Upper lobe of right lung (tissue), 1 donor: ENCODE measurements at places on chromosomes 11 and 22. TPM values are rescaled to one million over a fixed set of nuclear protein-coding genes. Genes with fewer than 3 reads are reported as not detected.

GRCh38 chr22:19823902-19824211, 30.8 kb downstream of the GNB1L start:
- no peak overlapping the region for H3K4me3 ChIP-seq
- peak; percentile 61 for DNase-seq
- no peaks in the 10 kb centered on the region for H3K36me3 ChIP-seq
- no peak overlapping the region for H3K27ac ChIP-seq

The MYEOV gene
- 0.23 TPM for total RNA-seq

The KRTAP5-1 gene
- total RNA-seq, result not detected

GRCh38 chr22:44605486-44605885, 96.5 kb upstream of the PRR5 start:
- H3K27ac ChIP-seq, result no peak overlapping the region
- no peak for DNase-seq
- H3K4me3 ChIP-seq, result no peak overlapping the region
- peaks cover 14% of the 10 kb centered on the region for H3K27me3 ChIP-seq
- H3K36me3 ChIP-seq, result no peaks in the 10 kb centered on the region

The ANO5 gene
- total RNA-seq, result 5.9 TPM

The DYNC2H1 gene
- 16.2 TPM for total RNA-seq

DNA sequence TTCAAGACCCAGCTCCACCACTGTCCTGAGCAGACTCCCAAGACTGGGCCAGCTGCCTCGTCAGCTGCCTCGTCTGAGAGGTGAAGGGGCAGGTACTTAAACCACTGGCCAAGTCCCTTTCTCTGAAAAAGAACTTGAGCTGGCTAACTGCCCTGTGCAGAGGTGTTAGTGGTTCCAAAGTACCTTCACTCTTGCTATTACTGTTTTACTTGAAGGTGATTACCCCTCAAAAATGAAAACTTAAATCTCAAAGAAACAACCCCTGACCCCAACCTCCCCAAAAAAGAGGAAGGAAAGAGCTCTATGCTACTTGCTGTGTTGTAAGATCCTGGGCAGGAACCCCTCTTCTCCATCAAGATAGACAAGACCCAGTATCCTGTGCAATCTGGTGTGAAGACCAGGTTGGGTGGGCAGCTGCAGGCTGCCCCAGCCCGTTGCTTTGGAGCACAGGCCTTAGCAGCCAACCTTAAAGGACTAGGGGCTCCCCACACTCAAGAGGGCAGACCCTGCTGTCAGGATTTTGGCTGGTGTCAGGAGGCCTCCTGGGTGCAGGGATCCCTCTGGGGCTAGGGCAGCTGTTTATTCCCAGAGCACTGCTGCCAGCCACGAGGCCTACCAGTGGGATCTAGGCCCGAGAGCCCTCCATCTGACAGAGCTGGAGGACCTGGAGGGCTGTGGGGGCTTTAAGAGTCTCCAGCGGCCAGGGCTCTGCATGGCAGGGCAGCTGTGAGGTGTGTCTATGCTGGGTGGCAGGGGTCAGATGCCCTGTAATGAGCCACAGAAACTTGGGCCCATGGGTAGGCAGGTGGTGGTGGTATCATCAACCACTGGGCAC, 13.0 kb downstream of the GUCD1 start:
- peaks cover 67% of the 10 kb centered on the region for H3K36me3 ChIP-seq
- no peak for DNase-seq
- H3K4me1 ChIP-seq, result peaks cover 15% of the 10 kb centered on the region
- no peak overlapping the region for H3K4me3 ChIP-seq
- H3K27me3 ChIP-seq, result no peaks in the 10 kb centered on the region

GRCh38 chr11:124644426-124645280, 22.0 kb downstream of the TBRG1 start:
- H3K27me3 ChIP-seq, result no peaks in the 10 kb centered on the region
- DNase-seq, result peak; percentile 64
- H3K4me3 ChIP-seq, result no peak overlapping the region
- H3K4me1 ChIP-seq, result peaks cover 4% of the 10 kb centered on the region
- H3K36me3 ChIP-seq, result peaks cover 8% of the 10 kb centered on the region

- H3K4me1 ChIP-seq, result peaks cover 4% of the 10 kb centered on the region
- H3K27ac ChIP-seq, result peak overlapping the region; percentile 36
- no peaks in the 10 kb centered on the region for H3K27me3 ChIP-seq
- H3K36me3 ChIP-seq, result peaks cover 29% of the 10 kb centered on the region
- no peak overlapping the region for H3K4me3 ChIP-seq
These were observed 50.9 kb downstream of the ST3GAL4 start for GRCh38 chr11:126406368-126406767.

The MMP12 gene
- 0.75 TPM for total RNA-seq

The UBQLN3 gene
- 0.14 TPM for total RNA-seq

GRCh38 chr11:118610225-118610772, 2.9 kb downstream of the PHLDB1 start:
- peaks cover 21% of the 10 kb centered on the region for H3K4me1 ChIP-seq
- no peak for DNase-seq
- H3K27ac ChIP-seq, result peak overlapping the region; percentile 86
- peak overlapping the region; percentile 55 for H3K4me3 ChIP-seq

The SLC22A25 gene
- total RNA-seq, result not detected

DNA sequence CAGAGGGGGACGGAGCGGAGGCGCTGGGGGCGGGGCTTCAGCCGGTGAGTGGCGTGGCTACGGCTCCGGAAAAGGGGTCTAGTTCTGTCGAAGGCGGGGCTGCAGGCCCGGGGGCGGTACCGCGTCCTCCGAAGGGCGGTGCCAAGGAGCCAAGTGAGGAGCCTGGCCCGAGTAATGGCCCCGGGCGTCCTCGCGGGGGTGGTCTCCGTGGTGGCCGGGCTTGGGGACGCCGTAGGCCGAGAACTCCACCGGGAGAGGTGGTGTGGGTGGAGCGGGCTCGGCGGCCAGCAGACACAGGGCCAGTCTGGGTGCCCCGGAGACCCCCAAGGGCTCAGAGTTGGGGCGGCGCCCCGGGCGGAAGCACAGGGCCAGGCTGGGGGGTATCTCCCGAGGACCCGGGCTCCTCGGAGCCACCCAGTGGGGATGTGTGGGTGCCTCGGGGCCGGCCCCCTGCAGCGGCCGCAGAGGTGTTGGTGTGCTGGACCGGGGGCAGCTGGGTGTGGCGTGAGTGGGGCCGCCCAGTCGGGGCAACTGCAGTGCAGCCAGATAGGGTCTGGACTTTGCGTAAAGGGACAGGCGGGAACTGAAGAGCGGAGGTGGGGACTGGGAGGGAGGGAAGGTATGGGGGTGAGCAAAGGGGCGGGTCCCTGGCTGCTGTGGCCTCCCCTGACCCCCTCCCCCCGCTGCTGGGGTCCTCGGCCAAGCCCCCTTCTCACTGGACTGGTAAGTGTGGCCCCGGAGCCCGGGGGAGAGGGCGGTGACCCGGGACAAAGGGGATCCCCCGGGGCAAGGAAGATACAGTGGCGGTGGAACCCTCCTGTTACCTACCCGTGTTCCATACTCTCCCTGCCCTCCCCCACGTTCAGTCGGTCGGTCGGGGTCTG, 838 bp downstream of the FKBP2 start:
- peaks cover 28% of the 10 kb centered on the region for H3K36me3 ChIP-seq
- H3K27ac ChIP-seq, result peak overlapping the region; percentile 98
- peak overlapping the region; percentile 94 for H3K4me3 ChIP-seq
- peaks cover 41% of the 10 kb centered on the region for H3K4me1 ChIP-seq

DNA sequence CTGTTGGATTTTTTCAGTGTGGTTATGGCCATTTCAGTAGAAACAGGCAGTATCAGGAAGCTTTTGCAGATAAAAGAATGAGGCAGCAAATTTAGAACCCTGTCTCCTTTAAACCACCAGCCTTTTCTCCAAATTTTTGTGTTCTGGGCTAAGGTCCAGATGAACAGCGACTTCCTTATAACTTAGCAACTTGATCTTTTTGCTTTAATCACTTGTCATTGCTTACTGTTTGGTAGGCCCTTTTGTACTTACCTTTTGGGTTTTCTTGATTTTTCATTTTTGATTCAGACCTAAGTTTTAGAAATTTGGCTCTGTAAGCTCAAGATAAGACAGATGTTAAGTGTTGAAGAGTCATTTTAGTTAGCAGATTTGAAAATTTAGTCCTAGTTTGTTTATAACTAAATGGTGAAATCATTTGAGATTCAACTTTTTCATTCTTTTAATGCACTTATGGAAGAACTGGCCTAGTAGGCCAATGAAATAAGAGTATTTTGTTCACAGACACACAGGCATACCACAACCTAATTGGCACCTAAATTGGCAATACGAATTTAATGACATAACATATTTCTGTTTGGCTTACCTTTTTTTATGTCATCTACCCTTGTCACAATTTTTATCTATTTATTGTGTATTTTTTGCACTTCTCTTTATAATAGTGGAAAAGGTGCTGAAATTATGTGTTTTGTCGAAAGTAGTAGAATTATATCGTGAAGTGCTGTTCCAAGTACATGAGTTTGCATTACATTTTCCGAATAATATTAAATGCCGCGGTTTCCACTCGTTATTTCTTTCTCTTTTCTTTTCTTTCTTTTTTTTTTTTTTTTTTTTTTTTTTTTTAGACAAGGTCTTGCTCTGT, 2.1 kb downstream of the RTN3 start:
- no peaks in the 10 kb centered on the region for H3K27me3 ChIP-seq
- no peaks in the 10 kb centered on the region for H3K36me3 ChIP-seq

The SLC1A2 gene
- total RNA-seq, result 2.5 TPM

- H3K27ac ChIP-seq, result peak overlapping the region; percentile 3
- H3K4me3 ChIP-seq, result no peak overlapping the region
- no peaks in the 10 kb centered on the region for H3K27me3 ChIP-seq
- no peaks in the 10 kb centered on the region for H3K36me3 ChIP-seq
- H3K4me1 ChIP-seq, result peaks cover 6% of the 10 kb centered on the region
These were observed 17.6 kb upstream of the AMOTL1 start for GRCh38 chr11:94750319-94751217.

The ST14 gene
- total RNA-seq, result 59.1 TPM

The MYBPC3 gene
- 0.96 TPM for total RNA-seq

The GSTT2B gene
- total RNA-seq, result 9.8 TPM

DNA sequence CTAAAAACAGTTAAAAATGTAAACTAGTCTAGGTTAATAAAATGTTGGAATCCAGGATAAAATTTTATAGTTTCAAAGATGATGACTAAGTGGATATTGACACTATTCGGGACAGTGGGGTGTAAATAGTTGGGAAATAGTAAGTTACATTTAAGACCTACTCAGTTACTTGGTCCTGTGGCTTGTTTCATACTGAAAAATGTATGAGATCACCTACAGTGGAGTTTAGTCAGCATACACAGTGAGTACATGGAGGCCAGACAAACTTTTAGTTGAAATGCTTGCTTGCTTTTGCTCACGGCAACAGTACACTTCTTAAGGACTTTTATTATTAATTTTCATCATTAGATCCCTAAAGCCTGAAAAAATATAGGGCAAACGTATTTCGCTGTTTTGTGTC, 16.1 kb downstream of the TRIM22 start:
- no peak for DNase-seq
- no peak overlapping the region for H3K4me3 ChIP-seq
- no peaks in the 10 kb centered on the region for H3K27me3 ChIP-seq
- H3K4me1 ChIP-seq, result no peaks in the 10 kb centered on the region

The VSTM5 gene
- total RNA-seq, result not detected

The ARVCF gene
- 25.4 TPM for total RNA-seq

GRCh38 chr11:129546266-129546665, 170.6 kb downstream of the BARX2 start:
- no peak for DNase-seq
- H3K27ac ChIP-seq, result no peak overlapping the region
- H3K27me3 ChIP-seq, result no peaks in the 10 kb centered on the region
- no peak overlapping the region for H3K4me3 ChIP-seq
- H3K36me3 ChIP-seq, result no peaks in the 10 kb centered on the region

DNA sequence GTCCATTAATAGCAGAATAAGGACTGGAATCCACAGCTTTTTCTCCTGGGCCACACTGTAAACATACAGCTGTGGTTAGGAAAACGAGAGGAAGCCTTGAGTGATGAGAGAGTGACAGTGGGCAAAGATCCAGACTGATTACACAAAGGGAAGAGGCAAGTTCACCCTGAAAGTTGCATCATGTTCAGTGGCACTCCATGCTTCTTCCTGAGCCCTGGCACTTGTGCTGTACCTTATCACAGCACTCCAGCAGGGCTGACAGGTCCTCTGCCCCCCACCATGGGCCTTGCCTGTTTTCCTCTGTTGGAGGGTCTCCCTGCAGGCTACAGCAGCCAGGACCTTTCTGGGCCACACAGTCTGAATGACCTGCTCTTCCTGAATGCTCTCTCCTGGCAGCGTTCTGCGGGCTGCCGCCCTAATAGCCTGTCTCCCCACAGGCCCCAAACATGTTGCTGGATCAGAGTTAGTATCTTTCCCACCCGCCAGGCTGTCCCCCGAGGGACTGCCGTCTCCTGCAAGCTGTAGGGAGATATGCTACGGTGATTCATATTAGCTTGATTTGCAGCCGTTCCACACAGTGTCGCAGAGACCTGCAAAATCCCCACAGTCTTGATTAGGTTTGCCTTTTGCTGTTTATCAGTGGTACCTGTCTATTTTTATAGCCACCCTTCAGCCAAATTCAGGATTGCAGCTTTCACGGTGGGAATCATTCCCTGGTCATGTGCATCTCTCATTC, 60.2 kb downstream of the NTM start:
- no peaks in the 10 kb centered on the region for H3K27me3 ChIP-seq
- no peak for DNase-seq
- no peak overlapping the region for H3K27ac ChIP-seq
- no peaks in the 10 kb centered on the region for H3K4me1 ChIP-seq
- no peaks in the 10 kb centered on the region for H3K36me3 ChIP-seq
- no peak overlapping the region for H3K4me3 ChIP-seq

DNA sequence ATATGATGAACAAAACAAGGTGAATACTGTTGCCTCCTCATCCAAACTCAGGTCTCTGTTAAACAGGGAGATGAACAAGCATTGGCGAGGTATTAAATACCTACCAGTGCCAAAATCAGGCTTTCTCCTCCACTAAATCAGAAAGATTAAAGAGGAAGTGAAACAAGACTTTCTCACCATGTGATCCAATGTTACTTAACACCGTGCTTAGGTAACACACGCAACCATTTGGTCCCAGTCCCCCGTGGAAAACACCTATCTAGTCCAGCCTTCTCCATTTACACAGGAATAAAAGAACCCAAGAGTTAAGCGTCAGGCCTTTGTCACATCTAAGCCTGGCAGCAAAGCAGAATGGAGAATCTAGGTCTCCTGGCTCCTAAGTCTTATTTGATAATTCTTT, 34.5 kb downstream of the TENM4 start:
- no peak overlapping the region for H3K27ac ChIP-seq
- no peaks in the 10 kb centered on the region for H3K36me3 ChIP-seq
- no peaks in the 10 kb centered on the region for H3K27me3 ChIP-seq
- H3K4me3 ChIP-seq, result no peak overlapping the region
- no peaks in the 10 kb centered on the region for H3K4me1 ChIP-seq

The TRIM6 gene
- 2.4 TPM for total RNA-seq

DNA sequence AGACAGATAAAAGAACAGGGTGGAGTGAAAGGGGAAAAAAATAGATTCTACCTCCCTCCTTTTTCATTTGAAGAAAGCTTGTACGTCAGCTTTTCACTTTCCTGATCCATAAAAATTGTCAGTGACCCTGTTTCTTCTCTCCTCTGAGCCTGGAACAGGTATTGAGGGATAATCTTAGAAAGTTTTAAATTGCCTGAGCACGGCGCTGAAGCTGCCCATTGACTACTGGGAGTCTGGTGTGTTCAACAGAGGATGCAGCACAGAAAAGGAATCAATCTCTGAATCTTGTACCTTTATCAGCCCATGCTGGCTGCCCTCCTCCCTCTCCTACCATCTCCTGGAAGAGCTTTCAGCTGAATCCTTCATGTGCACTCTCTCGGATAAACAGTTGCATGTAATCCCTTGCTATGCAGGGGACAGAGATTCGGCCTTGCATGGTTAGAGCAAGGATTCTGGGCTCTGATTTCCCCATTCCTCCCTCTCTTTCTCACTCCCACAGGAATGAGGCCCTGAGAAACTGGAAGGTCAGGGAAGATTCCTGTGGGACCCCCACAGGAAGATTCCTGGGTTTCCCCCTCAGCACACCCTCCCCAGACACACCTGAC, 162.4 kb upstream of the SYN3 start:
- no peak for DNase-seq
- H3K27ac ChIP-seq, result no peak overlapping the region
- H3K36me3 ChIP-seq, result no peaks in the 10 kb centered on the region
- no peaks in the 10 kb centered on the region for H3K27me3 ChIP-seq
- no peak overlapping the region for H3K4me3 ChIP-seq
- no peaks in the 10 kb centered on the region for H3K4me1 ChIP-seq
